ENCODE measurements at places on chromosomes 3 and 15.

DNA sequence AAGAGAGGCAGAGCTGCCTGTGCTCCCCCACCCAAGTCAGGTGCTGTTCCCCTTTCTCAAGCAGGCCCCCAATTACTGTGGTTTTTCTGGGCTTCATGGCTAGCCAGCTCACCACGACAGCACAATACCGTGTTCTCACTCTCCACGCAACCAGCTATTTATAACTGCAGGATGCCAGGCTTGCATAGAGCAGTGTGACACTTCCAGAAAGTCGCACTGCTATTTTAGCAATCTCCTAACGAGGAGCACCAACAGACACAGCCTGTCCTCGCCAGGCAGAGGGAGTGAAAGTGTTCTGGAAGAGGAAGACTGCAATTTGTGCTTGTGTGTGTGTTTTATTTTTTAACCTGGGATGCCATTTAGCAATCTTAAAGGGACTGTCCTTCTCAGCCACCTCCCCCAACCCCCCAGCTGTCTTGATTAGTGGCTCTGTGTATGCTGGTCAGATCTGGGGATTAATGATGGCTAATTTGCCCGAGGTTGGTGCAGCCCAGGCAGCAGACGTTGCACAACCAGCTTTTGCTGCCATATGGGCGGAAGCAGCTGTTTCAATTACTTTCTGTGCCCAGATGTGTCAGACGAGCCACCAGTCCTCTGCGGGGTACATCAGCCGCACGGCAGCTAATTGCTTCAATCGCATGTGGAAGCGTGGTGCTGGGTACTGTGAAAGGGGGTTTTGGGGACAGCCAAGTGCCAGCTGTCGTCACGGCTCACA lies 268.0 kb upstream of the ARRDC4 start:
- no peak for DNase-seq

GRCh38 chr3:112687211-112687610 lies 46.3 kb upstream of the CCDC80 start:
- DNase-seq, result no peak

DNA sequence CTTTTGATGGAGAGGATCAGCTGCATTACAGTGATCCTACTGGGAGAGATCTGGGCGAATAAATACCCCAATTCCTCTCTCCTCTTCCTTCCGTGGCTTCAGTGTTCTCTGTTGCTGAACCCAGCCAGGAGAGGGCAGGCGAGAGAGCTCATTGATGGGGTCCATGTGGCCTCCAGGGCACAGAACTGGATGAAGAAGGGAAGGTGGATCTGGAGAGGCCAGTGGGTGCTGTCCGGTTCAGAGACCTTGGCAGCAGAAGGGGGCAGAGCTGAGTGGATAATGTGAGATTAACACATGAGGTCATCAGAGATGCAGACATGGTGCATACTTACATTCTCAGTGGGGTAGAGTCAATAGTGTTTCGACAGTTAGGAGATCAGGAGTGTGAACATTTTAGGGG lies 193.6 kb downstream of the CLSTN2 start:
- DNase-seq, result no peak

DNA sequence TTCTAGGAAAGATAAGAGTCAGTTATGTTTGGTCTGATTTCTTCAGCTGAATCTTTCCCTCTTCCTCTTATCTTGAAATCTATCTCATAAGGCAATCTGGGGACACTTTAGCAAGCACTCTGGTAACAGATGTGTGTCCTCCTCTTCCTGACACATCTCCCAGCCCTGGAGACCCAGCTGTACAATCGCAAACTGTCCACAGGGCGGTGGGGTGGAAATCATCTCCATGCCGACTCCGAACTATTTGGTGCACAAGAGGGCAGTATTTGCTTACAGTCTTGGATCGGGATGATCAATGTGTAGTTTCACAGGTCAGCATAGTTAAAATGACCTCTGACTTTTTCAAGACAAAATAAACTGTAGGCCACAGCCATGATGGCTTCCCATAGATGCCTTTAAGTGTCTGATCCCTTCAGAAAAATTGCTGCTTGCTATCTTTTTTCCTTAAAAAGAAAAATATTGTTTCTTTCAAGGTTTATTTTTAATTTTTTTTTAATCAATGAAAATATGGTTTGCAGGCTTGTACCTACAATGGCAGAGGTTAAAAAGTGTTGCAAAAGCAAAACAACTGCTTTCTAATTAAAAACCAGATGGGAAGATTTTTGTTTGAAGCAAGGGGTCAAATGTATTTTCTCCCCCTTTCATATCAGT lies 17.7 kb downstream of the EEFSEC start:
- no peak for DNase-seq

- DNase-seq, result peak; percentile 79
These were observed 364.9 kb upstream of the DPPA4 start for GRCh38 chr3:109702252-109702651.

DNA sequence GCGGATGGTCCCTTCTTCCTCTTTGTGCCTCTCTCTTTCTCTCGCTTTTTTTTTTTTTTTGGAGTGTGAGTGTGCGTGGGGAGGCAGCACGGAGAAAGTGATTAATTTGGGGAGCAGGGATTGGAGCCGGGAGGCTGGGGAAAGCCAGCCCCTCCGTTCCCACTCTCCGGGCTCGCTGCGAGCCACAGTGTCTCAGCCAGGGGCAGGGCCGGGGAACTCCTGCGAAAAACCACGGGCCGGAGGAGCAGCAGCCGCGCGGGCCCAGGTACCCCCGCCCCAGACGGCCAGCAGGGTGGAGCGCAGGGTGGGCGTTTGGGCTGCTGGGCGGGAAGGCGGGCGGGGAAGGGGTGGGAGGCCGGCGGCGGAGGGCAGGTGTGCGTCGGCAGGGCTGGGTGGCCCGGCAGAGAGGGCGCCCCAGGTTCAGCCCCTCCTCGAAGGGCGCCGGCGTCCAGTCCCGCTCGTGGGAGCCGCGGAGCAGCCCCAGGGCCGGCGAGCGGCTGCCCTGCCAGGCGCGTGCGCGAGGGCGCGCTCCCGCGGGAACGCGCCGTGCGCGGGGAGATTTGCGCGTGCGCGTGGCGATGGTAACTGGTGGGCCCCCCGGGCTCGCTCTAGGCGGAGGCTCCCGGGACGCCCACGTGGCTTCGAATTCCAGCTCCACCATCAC lies 1.4 kb downstream of the CHL1 start:
- DNase-seq, result no peak

GRCh38 chr15:88701561-88702095 lies 62.8 kb downstream of the ISG20 start:
- DNase-seq, result no peak

- DNase-seq, result no peak
These were observed 29.2 kb upstream of the TRPM1 start for GRCh38 chr15:31130576-31131237.

- peak; percentile 45 for DNase-seq
These were observed 394.5 kb upstream of the DPPA4 start for GRCh38 chr3:109731639-109732473.

GRCh38 chr15:63243776-63244175 lies 33.6 kb upstream of the APH1B start:
- no peak for DNase-seq

GRCh38 chr3:156334841-156335545 lies 214.6 kb downstream of the KCNAB1 start:
- no peak for DNase-seq

- peak; percentile 91 for DNase-seq
These were observed 277.6 kb upstream of the CFAP20DC start for GRCh38 chr3:59327376-59327808.

- DNase-seq, result no peak
These were observed 154.2 kb upstream of the TNIK start for GRCh38 chr3:171614318-171614921.

GRCh38 chr3:158781191-158781590 lies 20.7 kb upstream of the MFSD1 start:
- DNase-seq, result no peak

DNA sequence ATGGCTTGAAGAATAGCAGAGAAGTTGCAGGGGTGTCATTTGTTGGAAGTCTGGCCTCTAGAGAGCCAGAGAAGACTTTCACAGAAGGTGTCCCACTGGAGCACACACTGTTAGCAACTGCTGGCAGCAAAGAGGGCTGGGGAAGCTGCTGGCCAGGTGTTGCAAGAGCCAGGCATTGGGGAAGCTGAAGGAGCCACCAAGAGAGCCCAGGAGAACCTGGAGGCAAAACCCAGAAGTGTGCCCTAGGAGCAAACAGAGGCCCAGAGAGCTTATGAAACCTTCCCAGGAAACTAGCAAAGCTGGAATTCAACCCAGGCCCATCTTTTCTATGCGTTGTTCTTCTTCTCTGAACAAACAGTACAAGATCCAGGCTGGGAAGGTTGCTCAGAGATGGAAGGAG lies 132.7 kb upstream of the TRIM42 start:
- no peak for DNase-seq

DNA sequence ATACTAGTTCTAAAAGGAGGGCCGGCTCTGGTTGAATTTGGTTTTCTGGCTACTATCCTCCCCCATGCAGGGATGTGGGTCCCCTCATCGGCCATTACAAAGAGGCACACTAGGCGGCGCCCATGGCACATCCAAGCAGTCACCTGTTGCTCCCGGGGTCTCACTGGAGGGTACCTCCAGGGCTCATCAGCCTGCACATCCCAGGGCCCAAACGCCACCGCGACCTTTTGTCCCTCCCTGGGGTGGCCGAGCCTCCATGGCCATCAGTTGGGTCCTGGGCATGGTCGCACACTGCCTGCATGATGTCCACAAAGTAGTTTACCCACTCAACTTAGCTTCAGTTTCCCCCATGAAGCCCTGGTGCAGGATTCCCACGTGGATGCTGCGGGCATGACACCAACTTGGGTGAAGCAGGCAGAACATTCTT lies 28.3 kb downstream of the IDH3A start:
- no peak for DNase-seq

GRCh38 chr3:163335429-163335828 lies 1742.9 kb downstream of the SI start:
- no peak for DNase-seq

DNA sequence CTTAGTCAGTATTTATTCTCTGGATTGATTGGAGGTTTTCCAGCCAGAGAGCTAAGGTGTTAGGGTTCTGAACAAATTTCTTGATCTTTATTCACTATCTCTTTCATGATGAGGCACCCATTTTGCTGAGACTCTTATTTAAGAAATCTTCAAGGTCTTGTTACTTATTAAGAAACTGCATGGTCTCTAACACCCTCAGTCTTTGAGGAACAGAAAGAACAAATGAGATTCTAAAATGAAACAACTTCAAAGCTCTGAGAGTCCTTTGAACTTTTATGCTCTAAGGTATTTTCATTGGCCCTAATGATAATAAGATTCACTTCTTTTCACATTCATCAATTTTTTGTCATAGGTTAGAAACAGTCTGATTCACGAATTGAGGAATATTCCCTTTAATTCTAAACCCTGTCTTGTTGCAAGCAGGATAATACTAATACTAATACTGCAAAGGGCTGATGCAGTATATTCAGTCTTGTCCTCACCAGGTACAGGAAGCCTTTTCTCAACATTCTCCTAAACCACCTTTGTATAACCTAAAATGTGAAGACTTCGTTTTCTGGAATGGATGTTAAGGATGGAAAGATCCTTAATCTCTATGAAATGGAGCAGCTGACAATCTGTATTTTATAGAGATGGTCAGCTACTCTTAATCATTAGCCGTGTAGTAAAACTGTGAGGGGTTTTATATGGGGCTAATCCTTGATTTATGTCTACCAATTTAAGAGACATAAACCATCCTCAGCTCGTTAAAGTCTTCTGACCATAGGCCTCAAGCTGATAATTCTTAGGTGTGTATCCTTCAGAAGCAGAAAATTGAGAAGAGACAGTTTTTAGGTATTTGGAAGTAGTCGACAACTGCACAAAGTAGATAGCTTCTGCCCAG lies 198.3 kb downstream of the OTOL1 start:
- no peak for DNase-seq

DNA sequence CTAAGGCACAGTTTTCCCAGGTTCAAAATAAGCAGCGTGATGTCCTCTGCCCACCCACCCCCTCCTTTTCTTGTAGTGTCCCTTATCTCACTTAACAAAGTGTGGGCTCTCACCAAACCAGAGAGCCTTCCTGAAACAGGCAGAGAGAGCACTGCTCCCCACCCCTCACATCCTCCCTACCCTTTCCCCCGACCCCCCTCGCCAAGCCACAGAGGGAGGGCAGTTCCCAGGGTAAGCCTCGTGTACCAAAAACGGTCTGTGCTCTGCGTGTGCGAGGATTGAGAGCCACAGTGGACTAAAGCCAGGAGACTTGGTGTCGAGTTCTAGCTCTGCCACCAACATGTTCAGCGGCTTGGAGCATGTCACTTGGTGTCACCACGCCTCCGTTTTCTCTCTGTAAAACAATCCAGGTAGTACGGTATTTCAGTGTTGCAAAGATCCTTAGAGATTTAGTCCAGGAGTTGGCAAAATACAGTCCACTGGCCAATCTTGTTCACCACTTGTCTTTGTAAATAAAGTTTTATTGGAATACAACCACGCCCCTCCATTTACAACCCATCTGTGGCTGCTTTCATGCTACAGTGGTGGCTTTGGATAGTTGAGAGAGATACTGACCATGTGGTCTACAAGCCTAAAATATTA lies 249.9 kb downstream of the OPA1 start:
- DNase-seq, result no peak

DNA sequence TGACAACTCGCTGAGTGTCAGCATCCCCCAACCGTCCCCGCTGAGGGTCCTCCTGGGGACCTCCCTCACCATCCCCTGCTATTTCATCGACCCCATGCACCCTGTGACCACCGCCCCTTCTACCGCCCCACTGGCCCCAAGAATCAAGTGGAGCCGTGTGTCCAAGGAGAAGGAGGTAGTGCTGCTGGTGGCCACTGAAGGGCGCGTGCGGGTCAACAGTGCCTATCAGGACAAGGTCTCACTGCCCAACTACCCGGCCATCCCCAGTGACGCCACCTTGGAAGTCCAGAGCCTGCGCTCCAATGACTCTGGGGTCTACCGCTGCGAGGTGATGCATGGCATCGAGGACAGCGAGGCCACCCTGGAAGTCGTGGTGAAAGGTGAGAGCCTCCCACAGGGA lies 35.4 kb downstream of the ACAN start:
- no peak for DNase-seq

- no peak for DNase-seq
These were observed 53.4 kb downstream of the LDHAL6B start for GRCh38 chr15:59260090-59260489.

- no peak for DNase-seq
These were observed 47.3 kb upstream of the XRN1 start for GRCh38 chr3:142495103-142495502.

DNA sequence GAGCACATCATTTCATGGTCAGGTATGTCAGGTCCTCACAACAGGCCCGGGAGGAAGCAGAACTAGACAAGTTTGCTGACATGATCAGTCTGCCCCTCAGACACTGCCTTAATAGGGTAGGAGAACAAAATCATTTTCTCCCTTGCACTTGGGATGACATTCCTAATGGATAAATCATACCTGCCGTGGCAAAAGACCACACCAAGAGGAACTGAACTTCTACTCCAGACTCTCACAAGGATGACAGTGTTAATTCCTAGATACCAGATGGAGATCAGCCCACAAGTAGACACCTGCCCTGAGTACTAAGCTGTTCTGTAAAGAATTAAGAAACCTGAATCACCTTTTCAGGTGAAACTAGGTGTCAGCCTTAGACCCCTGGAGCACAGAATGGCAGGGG lies 19.5 kb downstream of the SIAH2 start:
- DNase-seq, result no peak

GRCh38 chr3:140270329-140270728 lies 335.3 kb downstream of the CLSTN2 start:
- DNase-seq, result no peak
